ENCODE measurements at places on chromosomes 11 and 22.

- DNase-seq = no peak
These were observed 67.2 kb downstream of the CECR2 start for GRCh38 chr22:17436382-17436980.

DNA sequence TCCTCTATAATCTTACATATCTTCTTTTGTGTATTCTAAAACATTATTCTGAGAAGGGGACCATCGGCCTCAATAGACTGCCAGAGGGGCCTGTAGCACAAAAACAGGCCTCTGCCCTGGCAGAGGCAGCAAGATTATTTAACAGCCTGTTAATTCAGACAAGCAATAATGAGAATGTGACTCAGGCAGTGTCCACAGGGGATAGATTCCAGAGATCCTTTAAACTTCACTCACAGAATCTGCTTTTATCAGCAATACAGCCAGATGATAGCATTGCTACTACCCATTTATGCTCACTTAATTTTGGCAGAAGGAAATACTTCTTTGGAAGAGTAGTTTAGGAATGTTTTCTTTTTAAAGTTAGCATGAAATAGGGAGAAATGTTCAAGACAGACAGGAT lies 44.9 kb downstream of the AAMDC start:
- no peak for DNase-seq

GRCh38 chr11:110529043-110529442 lies 99.3 kb downstream of the FDX1 start:
- no peak for DNase-seq

DNA sequence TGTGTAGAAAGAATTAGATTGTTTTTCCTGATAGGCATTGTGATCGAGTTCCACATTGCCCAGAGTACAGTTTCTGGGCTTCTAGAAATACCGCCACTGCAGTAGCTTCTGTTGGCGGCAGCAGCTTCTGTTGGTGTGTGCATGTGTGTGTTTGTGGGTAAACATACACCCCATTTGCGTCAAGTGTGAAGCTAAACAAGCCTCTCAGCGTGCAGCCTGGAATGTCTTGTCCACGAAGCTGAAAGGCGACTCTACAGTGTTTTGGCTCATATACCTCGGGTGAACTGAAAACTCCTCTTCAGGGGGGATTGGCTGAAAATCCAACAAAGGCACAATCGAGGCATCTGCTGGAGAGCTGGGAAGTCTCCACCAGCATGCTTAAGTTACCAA lies 112.0 kb upstream of the E2F8 start:
- no peak for DNase-seq

DNA sequence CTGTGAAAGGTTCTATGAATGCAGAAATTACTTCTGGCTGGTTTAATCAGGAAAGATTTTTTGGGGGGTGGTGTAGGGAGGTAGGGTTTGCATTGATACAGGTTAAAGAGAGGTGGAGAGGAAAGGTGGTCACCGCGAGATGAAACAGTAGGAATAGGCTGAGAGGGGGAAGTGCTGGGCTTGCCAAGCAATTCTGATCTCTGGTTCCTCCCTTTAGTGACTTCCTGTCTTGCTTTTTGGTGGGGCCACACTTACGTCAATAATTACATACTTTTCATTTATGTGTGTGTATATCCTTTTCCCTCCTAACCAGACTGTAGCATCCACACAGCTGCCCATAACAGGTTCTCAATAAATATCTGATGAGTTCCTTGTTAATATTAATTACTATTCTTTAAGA lies 120.0 kb downstream of the CTNND1 start:
- no peak for DNase-seq

DNA sequence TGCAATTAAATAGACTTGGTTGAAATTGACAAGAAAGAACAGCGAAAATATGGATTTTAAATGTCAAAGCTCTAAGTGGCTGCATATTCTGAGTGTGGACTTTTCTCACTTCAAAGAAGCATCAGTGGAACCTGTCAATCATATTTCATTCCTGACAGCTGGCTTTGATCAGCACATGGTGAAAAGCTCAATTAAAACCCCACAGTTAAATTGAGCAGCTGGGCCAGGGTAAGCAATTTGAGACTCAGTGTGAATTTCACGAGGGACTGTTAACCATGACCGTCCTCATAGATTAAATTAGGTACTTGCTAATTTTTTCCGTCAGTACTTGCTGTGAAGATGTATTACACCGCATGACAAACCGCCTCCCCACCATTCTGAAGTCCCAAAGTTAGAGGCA lies 11.0 kb upstream of the OR10D3 start:
- DNase-seq = no peak

DNA sequence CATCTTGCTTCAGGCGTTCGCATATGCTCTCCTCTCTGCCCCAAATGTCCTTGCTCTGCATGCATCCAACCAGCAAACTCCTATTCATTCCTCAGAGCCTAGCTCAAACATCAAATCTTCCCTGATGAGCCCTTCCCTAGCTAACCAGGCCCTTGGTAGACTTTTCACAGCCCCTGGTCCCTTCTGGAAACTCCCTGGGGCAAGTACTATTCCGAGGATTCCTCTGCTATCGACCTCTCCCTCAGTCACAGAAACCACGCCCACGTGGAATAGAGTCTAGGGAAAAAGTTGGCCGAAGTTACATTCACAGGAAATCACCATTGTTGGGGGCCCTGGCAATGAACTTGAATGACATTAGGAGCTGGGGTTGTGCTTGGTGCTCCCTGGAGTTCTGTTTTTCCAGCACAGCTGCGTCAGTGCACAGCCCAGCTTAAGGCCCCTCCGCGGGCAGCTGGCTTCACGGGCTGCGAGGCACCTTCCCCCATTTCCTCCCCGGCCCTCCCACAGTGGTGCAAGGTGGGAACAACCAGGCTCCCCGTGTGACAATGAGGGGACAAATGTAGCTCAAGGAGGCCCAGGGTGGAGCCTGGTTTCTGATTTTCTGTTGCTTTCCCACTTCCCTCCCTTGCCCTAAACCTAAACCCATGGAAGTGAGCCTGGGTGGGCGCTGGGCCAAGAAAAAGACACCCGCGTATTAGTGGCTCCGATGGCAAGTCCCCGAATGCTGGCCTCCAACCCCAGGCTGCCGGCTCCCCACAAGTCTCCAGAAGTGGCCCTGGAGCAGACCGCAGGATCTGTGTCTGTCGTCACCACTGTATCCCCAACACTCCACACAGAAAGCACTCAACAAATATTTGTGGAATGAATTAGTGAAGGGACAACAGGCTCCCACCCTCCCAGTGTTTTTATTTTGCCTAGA lies 4.3 kb upstream of the ATP5MGL start:
- DNase-seq = no peak

GRCh38 chr11:62905927-62906531 lies 15.1 kb downstream of the CHRM1 start:
- DNase-seq = peak; percentile 38

GRCh38 chr22:30968015-30968923 lies at the start of gene MORC2:
Gene MORC2, minus strand, starts transcription at chr22:30968774. Its CDS starts 885 bp downstream, at chr22:30967889.
- no peak for DNase-seq

GRCh38 chr11:22474616-22475015 lies 136.4 kb downstream of the SLC17A6 start:
- DNase-seq = no peak

GRCh38 chr11:57287884-57288283 lies 36.9 kb downstream of the TNKS1BP1 start:
- no peak for DNase-seq

DNA sequence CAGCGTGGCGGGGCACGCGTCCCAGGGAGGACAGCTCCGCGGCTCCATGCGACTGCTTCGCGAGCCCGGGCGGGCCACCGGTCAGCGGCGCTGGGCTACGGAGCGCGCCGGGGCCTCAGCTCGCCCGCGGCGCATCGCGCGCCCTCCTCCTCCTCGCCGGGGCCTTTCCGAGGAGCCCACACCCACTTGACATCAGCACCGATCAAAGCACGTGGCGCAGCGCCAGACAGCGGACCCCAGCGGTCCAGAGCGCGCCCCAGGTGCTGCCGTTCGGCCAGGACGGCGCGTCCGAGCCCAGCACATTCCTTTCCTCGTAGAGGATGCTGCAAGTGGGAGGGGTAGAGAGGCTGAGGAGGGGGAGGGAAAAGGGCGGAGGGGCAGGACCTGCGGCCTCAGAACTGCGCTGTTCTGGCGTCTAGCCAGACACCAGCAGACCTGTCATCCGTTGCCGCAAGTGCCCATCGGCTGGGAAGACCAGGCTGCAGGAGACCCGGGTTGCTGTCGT lies 88.6 kb downstream of the PLEKHA7 start:
- DNase-seq = no peak

Data from T-helper 22 cell (primary cell).